ENCODE measurements at places on chromosomes 7 and 10.

- peak; percentile 13 for DNase-seq
Observed at GRCh38 chr10:60534761-60535389, 145.2 kb upstream of the ANK3 start.

DNA sequence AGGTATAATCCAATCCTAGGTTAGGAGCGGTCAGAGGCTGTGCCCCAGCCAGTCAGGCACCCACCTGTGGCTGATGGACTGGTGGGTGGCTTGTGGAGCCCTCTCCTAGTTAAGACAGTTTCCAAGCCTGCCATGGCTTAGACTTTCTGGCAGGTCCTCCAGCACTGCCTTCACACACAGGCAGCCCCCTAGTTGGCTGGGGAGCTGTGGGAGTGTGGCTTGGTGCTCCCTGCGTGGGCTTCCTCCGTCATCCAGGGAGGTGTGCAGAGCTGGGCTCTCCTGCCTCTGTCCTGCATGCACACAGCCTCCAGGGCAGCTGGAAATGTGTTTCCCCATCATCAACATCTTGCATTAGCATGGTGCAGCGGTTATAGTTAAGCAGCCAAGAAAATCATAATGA, 84.3 kb upstream of the RHEB start:
- no peak for DNase-seq

- peak; percentile 50 for DNase-seq
Observed at GRCh38 chr10:78312197-78313047, 278.8 kb downstream of the RPS24 start.

- peak; percentile 9 for DNase-seq
Observed at GRCh38 chr10:29057822-29058331, 231.0 kb upstream of the LYZL1 start.

DNA sequence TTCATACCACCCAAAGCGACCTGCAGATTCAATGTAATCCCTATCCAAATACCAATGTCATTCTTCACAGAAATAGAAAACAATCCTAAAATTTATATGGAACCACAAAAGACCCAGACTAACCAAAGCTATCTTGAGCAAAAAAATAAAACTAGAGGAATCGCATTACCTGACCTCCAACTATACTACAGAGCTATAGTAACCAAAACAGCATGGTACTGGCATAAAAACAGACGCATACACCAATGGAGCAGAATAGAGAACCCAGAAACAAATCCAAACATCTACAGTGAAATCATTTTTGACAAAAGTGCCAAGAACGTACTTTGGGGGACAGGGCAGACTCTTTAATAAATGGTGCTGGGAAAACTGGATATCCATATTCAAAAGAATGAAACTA, 16.9 kb upstream of the CUL1 start:
- DNase-seq: no peak

DNA sequence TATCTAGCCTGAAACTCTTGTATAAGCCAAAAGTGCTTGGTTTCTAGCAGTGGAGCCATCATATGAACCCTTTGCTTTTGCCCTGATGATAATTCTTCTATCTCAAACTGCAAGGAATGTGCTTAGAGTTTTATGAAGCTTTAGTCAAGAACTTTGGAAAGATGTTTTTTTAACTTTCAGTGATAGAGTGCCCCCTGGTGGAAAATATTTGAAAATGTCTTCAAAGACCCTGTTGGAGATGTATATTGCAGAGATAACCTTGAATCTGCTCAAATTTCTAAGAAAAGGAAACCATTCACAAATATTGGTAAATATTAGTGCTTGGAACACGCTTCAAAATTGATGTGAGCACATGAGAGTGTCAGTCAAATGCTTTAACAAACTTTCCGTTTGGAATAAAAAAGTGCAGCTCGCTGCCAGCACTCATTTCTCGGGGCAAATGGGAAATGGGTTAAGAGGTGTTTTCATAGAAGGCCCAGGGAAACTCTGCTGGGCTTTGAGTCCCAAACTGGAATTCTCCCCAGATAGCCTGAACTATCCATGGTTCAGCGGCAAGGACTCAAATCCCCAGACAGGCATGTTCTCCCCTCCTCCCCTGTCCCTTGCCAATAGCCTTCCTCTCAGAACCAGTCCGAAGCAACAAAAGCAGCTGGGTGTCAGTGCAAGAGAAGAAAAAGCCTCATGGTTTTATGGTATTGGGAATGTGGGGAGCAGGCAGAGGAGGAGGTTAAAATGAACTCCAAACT, 129.3 kb downstream of the MYOF start:
- peak; percentile 54 for DNase-seq

DNA sequence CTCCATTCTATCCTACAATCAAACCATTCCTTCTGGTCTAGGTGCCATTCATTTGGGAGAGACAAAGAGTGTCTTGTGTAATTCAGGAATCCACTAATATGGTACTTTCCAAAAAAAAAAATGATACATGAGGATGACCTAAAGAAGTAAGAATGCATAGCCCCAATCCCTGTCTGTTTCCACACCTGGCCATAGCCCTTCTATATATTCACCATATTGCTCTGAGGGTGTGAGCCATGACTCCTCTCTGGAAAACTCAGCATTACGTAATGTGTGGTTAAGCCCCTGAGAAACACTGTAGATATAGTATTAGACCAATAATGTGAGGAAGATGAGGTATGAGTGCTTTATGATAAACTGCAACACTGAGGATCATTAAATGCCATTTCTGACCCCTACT, 592.7 kb downstream of the INHBA start:
- DNase-seq: peak; percentile 75

DNA sequence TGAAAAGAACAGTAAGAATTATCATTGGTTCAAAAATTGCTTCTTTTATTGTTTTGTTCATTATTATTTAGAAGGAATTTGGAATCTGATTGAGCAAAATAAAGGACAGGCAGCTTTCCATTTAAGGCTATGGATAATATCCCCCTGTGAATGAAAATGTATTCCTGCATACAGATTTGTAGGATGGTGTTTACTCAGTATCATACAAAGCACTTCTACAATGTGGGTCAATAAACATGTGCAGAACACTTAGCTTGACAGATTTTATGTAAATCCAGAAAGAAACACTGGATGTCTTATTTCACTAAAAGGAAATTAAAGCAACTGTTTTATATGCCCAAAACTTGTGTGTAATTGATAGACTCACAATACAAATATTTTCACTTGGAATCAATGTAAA, 189.7 kb downstream of the THSD7A start:
- no peak for DNase-seq

- DNase-seq: peak; percentile 21
Observed at GRCh38 chr10:98533746-98534445, 87.2 kb upstream of the HPS1 start.

- DNase-seq: peak; percentile 13
Observed at GRCh38 chr7:45143616-45144015, 14.0 kb upstream of the RAMP3 start.

- peak; percentile 34 for DNase-seq
Observed at GRCh38 chr10:18501198-18501597, 150.2 kb downstream of the NSUN6 start.

DNA sequence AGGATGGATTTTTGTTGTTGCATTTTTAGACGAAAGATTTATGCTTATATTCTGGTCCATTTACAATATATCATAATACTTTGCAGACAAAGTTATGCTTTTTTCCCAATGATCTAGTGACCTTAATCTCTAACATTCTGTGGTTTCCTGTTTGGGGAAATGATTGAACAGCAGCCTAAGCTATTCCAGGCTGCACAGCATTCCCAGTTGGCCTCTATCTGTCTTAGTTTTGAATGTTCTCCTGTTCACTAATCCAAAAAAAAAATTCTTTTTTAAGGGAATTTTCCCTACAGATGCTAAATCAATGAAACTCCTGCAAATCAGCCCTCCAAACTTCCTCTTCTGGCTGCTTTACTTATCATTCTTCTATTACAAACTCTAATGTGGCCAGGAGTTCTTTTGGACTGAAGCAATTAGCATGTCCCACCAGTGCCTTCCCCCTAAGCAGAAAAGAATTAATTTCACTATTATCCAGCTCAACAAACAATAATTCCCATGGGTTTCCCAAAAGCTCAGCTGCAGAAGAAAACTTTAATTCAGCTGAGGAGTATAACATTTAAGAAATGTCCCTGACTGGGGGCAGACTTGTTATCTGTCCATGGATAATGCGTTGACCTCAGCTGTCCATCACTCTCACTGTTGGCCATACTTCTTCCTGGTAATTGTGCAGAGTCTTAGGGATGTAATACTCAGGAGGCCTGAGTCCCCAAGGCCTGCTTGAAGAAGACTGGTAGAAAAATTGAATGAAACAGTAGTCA, 81.9 kb upstream of the TRIL start:
- DNase-seq: peak; percentile 93

GRCh38 chr7:111873963-111874690, 311.8 kb upstream of the IMMP2L start:
- DNase-seq: peak; percentile 70

DNA sequence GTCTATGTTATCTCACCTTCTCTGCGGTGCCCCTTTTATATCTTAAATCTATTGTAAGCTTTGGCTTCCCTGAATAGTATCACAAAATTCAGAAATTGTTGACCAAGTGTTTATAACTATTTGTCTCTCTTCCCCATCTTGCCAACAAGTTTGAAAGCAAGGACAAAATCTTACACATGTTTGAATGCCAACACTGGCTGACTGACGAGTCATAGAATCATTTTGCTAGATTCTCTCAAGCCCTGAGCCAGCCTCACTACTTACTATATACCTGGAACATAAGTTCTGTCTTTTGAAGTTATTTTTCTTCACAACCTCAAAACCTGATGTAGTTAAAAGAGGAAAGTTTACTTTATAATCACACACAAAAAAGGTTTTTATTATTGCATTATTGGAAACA, 700.7 kb downstream of the PHTF2 start:
- peak; percentile 32 for DNase-seq

DNA sequence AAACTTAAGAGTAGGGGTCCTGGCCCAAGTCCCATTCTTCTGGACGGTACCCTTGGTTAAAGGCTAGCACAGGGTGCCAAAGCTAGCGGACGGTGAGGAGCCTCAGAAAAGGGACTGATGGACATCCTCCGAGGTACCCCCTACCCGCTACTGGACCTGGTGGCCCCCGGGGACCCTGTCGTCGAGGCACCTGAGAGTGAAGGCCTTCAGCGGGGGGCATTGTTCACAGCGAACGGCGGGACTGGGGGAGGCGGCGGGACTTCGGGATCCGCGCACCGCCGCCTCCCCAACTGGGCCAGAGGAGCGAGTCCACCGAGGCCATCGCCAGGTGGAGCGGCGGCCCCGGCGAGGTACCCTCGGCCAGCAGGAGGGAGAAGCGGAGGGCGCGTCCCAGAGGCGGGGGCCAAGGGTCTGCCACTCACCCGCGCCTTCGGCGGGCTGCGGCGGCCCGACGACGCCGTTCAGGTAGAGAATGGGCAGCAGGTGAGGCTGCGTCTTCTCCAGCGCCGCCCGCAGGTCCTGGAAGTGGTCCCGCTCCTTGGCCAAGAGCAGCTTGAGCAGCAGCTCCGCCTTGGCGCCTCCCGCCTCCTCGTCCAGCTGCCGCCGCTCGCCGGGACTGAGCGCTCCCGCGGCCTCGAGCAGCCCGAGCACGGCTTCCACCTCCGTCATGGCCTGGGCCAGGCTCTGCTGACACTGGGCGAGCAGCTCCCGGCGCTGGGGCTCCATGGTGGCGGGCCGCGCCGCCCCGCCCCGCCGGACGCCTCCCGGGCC, 575 bp downstream of the DLG5 start:
- no peak for DNase-seq

- no peak for DNase-seq
Observed at GRCh38 chr7:68121056-68121455, 1124.4 kb downstream of the TYW1 start.

DNA sequence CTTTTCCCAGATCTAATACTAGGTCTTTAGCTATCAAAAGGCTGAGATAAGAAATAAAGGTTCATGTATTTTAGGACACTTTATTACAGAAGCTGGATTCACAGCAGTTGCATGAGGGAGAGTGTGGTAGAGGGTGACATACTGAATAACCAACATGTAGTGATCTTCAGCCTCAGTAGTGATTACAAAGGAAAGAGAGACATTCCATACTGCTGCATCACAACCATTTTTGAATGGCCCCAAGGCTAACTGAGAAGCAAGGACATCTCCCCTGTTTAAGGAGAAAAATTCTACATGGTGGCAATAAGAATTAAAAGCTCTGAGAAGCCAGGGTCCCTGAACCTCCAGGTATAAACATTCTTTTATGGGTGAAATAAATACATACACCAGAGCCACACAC, 35.3 kb downstream of the COG5 start:
- DNase-seq: peak; percentile 54

DNA sequence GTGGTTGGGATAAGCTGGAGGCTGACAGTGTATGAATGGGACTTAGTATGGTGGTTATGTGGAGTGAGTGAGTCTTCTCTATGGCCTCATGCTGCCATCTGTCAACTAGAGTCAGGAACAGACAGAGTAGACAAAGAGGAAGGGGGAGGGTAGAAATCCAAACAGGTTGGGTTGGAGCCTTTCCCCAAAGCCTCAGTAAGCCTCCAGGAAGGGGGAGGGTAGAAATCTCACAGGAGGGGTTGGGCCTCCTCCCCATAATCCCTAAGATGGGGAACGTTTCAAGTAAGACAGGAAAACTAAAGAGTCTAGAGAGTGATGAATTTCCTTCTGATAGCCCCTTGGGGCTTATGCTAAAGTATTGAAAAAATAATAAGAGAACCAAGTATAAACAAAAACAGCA, 2.0 kb upstream of the AKR1B15 start:
- DNase-seq: no peak

DNA sequence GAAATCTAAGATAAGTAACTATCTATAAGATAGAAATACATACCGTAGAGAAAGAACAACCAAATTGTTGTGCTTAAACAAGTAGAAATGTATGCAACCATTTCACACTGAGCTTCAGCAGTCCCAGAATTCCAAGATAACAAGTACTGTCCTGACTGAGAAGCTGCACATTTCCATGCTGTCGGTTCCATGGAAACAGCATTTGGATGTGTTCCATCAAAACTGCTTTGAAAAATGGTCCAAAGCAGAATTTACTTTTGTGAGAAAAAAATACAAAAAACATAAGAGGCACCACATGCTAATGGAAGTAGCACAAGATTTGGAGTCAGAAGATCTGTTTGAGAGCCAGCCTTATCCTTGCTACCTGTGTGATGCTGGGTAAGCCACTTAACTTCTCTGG, 92.6 kb downstream of the MTERF1 start:
- DNase-seq: no peak

DNA sequence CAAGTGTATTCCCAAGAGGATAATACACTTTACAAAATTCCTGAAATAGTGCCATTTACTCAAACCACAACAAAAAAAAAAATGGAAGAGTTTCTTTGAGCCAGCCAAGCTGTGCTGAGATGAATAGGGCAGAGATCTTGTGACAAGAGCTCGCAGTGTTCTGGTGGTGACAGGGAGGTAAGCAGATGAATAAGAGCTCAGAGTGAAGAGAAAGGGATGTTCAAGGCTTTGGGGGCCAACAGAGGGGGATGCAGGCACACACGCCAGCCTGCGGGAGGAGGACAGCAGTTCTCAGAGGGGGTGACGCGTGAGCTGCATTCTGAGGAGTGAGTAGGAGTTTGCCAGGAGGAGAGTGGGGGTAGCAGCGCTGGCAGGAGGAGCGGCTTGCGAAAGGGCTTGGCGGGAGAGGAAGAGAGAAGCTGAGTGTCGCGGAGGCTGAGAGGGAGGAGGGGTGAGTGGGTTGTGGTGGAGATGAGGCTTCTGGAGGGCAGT, 194.4 kb upstream of the IMMP2L start:
- DNase-seq: peak; percentile 77

- DNase-seq: no peak
Observed at GRCh38 chr10:6592080-6592479, 12.0 kb upstream of the PRKCQ start.

- DNase-seq: peak; percentile 93
Observed at GRCh38 chr10:89283936-89284475, 17.8 kb upstream of the IFIT2 start.

- no peak for DNase-seq
Observed at GRCh38 chr10:24096281-24096680, 112.7 kb upstream of the KIAA1217 start.
